Spleen (tissue), 13 donors: ENCODE measurements at places on chromosomes 16 and 17.

- DNase-seq: peak; percentile 72
These were observed at the start of gene PVALEF for GRCh38 chr17:81165246-81166032. PVALEF (plus strand) TSS chr17:81165507; CDS start chr17:81181227, 15,720 bp downstream.

DNA sequence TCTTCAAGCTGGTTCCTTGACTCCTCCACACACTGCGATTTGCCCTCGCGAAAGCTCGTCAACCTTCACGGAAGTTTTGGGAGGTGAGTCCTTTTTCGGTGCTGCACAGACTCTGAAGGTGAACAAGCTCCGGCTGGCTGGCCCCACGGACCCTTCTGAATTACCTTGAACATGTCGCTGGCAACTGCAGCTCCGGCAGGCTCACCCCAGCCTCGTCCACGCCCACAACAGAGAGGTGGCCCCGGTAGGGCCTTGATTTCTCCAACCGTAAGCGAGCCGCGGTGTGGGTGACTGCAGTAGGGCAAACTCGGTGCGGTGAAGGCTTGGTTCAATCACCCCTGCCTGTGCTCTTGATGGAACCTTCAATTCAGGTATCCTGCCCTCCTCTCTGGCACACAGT, 1020.7 kb upstream of the GOT2 start:
- no peak for DNase-seq

DNA sequence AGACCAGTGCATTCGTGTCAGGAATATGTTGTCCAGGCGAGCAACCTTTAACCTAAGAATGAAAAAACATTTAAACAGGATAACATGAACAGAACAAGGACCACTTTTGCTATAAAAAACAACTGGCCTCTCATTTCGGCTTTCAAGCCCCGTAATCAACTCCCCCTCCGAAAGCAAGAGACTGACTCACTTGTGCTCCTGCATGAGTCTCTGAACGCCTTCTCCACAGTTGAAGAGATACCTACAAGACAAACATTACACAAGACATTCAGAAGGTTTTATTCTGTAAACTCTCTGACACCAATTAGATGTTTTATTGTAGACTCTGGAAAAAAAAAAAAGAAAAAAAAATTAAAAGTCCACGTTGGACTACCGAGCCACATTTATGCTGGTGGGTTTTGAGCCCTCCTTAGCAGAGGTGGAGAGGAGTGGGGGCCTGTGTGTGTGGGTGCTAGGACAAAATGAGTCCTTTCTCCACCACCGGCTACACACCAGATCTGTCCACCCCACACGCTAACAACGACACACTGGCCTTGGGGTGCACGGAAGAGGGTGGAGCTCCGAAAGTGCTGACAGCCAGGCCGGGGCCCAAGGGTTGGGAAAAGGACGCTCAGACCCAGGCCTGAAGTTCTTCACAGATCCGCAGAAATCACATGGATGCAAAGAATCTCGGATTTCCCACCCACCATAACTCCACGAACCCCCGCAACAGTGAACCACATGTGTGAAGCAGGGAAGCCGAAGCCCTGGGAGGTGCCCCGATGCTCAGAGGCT, 759 bp downstream of the ELAC2 start:
- no peak for DNase-seq

DNA sequence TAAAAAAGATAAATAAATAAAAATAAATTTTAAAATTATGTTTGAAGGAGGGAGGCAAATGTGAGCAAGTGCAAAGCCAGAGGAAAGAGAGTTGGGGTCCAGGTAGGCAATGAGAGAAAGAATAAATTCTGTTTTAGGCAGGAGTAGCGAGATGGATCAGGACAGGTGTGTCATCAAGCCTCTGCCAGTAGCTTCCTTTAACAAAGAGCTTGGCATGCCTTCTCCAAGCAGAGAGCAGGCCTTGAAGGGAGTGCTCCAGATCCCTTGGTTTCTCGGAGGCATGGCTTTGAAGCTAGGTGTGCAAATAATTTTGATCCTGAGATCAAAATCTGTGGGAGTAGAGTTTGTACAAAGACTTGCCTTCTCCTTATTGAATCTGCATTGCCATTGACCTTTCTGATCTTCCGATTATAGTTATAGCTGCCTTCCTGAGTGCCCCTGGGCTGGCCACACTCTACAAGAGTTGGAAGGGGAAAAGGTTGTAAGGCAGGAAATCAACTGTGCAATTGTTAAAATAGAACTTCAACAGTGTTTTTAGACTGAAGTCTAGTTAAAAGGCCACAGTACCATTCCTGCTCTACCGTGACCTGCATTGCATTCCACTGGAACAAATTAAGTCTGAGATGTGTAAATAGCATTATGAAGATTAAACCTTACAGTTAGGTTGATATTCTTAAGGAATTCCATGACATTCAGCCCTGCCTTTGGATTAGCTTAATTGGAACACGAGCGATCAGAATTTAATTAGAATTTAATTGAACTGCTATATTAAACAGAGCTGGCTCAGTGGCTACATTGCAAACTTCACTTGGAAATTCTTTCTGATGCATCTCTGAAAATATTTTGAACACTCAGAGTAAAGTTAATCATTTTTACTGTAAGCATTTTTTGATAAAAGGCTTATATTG, 33.7 kb downstream of the IQCK start:
- no peak for DNase-seq

GRCh38 chr16:2398520-2398919, 30.7 kb upstream of the CCNF start:
- no peak for DNase-seq

DNA sequence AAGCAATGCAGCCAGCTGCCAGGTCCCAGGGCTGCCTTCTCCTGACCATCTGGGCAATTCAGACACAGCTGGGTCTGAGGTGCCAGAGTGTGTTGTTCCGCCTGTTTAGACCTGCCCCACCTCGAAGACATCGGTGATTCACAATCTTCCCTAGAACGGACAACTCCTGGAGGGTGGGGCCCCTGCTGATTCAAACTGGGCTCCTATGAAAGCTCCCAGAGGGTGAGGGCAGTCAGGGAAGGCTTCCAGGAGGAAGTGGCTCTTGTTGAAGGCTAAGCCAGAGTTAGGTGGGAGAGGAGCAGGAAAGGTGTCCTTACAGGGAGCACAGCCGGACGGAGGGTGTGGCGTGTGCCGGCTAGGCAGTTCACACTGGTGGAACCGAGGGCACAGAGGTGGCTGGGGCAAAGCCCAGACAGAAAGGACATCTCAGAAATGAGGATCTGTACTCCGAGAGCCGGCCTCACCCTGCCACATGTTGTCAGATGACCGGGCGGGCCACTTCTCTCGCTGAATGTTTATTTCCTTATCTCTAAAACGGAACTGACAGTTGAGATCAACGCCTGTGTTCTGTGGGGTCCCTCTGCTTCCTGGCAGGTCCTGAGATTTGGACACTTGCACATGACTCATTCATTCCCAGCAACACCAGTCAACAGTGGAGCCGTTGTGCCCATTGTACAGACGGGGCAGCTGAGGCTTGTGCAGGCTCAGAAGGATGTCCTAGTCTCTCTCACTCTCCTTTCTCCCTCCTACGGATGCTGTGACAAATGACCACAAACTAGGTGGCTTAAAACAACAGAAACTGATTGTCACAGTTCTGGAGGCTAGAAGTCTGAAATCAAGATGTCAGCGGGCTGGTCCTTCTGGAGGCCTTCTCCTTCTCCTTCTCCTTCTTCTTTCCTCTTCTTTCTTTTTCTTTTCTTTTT, 26.9 kb upstream of the LITAF start:
- DNase-seq: peak; percentile 92

DNA sequence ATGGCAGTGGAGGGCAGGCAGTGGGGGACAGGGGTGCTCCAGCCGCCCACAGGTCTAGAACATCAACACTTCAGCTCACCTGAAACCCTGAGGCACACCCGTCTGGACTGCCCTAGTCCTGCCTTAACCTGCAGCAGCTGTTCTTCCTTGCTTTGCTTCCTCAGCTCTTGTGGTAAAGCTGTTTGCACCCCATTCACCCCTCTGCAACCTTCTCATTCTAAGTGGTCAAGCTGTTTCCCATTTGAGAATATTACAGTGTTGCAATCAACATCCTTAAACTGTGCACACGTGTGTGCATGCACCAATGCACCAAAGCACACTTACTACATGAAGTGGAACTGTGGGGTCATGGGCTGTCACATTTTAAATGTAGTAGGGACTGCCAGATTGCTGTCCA, 32.4 kb downstream of the SCNN1B start:
- DNase-seq: no peak

GRCh38 chr17:15298176-15298575, 33.0 kb upstream of the PMP22 start:
- DNase-seq: no peak

- DNase-seq: no peak
These were observed 17.4 kb upstream of the ZFPM1 start for GRCh38 chr16:88435437-88436355.

- DNase-seq: no peak
These were observed 390 bp downstream of the SEZ6L2 start for GRCh38 chr16:29898804-29899515.

GRCh38 chr16:50489182-50489581, 59.0 kb upstream of the NKD1 start:
- no peak for DNase-seq

DNA sequence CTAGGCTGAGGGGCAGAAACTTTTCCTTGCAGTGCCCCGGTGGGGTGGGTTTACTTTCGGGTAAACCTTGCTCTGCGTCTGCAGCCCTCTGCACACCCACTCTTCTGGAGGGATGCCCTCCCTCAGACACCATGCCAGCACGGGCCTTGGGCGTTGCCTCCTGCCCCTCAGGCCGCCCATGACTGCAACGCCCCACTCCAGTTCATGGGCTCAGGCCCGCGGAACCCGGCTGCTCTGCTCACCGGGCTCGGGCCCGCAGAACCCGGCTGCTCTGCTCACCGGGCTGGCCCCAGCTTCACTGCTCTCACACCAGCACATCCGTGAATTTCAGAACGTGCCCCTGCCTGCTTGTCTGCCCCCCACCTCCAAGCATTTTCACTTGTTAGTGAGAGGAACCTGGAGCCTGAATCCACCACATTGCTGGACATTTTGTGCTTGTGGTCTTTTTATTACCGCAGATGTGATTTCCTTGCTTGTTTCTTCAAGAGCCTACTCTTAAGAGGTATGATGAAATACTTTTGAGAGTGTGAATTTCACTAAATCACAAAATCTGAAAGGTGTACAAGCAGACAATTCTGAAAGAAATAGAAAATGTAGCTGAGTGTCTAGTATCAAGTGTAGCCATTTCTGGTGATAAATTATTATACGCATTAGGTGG, 130.9 kb downstream of the RPTOR start:
- no peak for DNase-seq

DNA sequence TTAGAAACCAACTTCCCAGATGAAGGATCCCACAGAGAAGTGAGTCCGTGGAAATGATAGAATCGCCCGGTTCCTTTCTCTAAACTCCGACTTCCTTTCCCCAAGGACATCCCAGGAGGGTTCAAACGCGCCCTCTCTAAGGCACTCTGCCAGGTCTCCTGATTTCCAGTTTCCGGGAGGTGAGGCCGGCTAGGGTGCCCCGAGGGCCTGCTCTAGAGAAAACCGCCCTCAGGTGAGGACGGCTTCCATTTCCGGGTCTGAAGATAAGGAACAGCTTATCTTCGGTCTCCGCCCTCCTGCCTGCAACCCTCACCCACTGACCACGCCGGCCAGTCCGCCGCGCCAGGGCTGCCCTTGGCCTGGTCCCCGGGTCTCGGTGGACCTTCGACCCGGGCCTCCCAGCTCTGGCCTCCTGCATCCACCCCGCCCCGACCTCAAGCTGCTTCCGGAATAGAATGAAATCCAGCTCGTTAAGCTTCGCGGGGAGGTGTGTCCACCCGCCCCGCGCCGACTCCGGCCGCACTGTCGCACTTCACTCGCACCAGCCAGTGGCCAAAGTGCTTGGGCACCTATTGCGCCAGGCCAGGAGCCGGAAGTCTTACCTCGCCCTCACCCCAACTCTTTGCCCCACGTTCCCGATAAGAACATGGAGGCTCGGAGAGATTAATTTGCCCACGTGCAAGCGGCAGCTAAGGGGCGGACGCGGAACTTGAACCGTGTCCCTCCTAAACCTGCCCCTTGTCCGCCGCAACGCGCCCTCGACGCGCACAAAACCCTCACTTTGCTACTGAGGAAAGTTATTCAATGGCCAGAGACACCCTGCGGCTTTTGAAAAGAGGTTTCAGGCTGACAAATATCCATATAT, 836 bp upstream of the MMP15 start:
- DNase-seq: peak; percentile 84

DNA sequence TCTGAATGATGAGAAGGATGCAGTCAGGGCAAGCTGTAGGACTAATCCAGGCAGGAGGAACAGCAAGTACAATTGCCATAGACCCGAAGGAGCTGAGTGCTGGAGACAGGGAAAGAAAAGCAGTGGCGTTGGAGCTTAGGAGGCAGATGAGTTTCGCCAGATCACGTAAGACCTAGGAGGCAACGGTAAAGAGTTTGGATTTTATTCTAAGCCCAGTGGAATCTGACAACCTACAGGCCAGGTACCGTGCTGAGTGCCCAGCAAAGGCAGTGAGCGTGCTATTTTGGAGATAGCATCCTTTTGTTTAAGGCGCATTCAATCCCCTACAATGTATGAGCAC, 1.2 kb downstream of the USP43 start:
- DNase-seq: no peak

- DNase-seq: peak; percentile 76
These were observed 594 bp upstream of the SLC22A31 start for GRCh38 chr16:89200850-89201411.

DNA sequence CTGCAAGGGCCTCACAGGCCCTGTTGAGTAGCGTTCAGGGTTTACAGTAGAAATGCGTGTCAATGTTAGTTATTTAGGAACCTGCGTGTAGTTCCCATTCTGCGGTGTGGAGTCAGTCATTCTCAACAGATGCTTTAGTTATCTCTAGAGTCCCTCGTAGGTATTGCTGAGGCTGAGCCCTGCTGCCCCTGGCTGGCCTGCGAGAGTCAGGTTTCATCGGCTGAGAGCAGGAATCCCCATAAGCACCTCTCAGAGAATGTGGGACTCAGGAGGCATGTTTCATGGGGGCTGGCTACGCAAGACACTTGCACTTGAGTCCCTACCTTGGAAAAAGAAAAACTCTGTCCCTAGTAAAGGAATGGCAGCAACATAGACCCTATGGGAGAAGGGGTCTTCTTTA, 347.5 kb upstream of the ASIC2 start:
- no peak for DNase-seq

DNA sequence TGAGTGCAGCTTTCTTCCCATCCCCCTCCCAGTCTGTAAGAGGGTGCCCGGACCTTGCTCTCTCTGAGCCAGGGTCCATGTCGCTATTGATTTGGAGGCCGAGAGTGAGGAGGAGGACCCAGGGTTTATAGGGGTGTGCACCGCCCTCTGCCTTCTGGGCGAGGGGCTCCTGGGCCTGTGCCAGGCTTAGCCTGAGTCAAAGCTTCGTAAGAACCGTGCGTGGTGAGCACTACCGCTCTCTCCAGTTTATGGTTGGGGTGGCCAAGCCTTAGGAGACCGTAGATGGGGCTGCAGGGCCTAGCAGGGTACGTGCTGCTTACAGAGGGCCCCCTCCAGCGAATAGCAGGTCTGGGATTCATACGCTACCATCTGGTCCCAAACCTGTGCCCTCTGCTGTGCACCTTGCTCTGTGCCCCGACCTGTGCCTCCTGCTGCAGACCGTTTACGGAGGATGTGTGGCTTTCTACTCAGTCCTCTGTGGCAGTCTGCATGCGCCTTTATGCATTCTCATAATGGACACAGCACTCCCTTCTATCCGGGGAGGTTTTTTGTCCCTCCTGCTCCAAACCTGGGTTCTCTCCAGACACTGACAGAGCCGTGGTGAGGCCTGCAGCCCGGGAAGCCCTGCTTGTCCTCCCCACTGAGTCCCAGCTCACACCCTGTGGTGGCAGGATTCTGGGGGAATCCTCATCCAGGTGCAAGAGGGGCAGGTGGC, 54.7 kb downstream of the PGS1 start:
- DNase-seq: no peak
